Type B pancreatic cell (in vitro differentiated cells): ENCODE measurements at places on chromosomes 2 and 18.

GRCh38 chr2:218404351-218405085 is 4.8 kb downstream of the CTDSP1 start:
- DNase-seq, result no peak

DNA sequence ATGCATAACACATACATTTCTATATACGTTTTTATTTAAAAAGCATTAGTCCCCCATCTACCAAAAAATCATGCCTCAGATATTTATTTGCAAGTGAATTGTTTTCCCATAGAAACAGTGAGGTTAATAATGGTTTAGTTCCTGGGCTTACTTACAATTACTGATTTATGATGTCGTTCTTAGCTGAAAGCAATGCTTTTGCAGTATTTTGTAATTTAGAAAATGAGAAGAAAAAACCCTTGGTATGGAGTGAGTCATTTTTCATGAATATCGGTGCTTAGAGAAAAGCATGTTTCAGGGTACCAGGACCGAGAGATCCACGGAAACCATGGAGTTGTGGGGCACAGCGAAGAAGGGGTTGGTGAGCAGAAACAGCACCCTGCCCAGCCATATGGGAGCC is 12.0 kb upstream of the CDK15 start:
- no peak for DNase-seq

- DNase-seq, result no peak
Observed at GRCh38 chr2:108129636-108130035, 110.1 kb upstream of the SULT1C3 start.

DNA sequence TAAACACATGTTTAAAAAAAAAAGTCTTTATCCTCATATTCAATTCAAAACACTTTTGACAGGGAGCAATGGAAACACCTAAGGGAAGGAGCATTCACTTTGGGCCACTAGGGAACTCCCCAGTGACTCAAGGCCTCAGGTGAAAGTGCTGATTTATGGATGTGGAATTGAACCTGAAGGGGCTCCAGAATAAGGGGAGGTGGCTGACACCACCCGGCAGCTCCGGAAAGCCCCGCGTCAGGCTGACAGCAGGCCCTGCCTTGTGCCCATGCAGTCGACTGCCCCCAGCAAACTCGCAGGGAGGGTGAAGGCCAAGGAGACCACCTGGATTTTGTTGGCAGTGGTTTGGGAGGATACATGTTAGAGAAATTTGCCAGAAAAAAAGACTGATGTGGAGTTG is 275.3 kb upstream of the NCKAP5 start:
- no peak for DNase-seq

- no peak for DNase-seq
Observed at GRCh38 chr2:215324811-215325210, 13.0 kb downstream of the ATIC start.

DNA sequence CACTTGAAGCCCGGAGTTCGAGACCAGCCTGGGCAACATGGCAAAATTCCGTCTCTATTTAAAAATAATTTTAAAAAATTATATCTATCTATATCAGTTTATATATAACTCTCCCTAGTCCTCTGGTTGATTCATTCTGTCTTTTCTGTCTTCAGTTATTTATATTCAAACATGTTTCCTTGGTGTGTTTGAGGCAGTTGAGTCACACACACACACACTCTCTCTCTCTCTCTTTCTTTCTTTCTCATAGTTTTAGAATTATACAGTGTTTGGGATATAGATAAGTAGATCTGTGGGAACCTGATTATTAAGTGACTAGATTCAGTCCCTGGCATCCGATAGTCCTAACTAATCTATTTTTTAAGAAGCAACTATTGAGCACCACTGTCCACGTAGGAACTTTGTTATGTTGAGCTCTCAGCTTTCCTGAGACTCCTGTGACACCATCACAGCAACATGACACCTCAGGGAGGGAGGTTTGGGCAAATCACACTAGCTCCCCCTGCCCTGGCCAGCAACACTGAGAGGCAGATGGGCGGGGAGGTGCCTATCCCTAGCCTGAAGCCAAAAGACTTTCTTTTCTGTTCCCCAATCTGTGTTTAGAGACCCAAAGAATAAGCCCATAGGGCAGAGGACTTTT is 482.7 kb downstream of the DLGAP1 start:
- DNase-seq, result no peak

- no peak for DNase-seq
Observed at GRCh38 chr2:67733517-67733916, 329.3 kb downstream of the C1D start.

DNA sequence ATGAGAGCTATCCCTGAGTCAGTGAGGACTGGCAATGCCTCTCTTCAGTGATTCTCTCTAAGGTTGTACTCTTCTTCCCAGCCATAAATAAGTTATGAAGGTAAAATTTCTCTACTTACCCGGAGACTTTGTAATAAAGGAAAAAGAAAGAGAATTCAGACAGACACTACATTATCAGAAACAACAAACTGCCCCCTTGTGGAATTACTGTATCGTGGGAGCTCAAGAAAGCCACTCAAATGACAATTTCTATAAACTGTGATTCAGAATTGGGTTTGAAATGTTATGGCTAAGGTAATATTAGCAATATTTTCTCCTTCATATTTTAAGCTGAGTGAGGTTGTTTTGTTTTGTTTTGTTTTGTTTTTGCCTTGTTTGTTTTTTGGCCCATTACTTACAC is 155.8 kb upstream of the TANK start:
- DNase-seq, result no peak

- no peak for DNase-seq
Observed at GRCh38 chr2:47038656-47039488, 116.2 kb downstream of the STPG4 start.

DNA sequence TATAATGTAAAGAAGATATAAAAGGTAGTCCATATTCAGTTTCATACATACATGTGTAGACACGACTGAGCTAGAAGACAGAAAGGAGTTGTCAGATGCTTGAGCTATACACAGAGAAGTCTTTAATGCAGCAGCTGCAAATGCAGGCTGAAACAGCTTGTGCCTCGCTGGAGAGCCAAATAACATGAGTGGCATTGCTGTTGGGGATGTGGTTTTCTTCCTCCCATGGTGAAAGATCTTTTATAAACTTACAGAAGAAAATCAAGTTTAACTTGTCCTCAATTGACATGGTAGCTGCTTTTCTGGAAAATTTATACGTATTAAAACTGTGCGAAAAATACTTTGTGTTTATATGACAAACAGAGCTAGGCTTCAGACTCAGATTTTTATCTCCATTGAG is 16.4 kb upstream of the IL1R1 start:
- no peak for DNase-seq

- DNase-seq, result no peak
Observed at GRCh38 chr18:54743605-54743995, 84.7 kb upstream of the RAB27B start.

GRCh38 chr2:3209258-3209657 is 168.4 kb downstream of the EIPR1 start:
- DNase-seq, result no peak

DNA sequence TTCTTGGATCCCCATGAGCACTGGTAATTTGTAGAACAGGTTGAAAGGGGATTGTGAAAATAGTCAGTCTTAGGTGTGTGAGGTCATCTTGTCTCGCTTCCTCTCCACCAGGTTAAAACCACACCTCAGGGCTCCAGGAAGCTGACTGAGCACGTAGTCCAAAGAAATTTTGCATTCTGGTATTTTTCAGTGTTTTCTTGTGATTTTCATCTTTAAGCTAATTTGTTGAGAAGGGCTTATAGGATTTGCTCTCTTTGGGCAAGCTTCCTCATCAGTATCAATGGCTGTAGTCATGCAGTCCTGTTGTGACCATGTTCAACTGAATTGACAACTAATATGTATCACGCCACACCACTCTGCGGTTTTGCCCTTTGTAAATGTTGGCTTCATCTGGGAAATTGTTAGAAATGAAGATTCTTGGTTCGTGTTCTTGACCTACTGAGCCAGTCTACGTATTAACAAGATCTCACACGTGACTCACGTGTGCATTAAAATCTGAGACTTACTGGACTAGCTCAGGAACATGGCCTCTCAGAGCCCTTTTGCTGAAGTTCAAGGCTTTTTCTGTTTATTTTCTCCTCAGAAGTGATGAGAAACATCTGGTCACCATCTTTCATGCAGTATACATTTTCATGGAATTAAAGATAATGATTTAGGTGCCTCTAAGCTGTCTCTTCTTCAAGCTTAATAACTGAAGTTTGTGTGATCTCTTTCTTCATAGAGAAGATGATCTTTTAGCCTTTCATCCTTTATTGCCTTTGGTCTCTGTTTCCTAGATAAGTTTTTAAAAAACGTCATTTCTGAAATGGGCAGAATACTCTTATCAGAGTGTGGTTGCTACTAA is 32.8 kb downstream of the FMNL2 start:
- DNase-seq, result no peak

- DNase-seq, result no peak
Observed at GRCh38 chr2:10257500-10258147, 45.1 kb upstream of the HPCAL1 start.

DNA sequence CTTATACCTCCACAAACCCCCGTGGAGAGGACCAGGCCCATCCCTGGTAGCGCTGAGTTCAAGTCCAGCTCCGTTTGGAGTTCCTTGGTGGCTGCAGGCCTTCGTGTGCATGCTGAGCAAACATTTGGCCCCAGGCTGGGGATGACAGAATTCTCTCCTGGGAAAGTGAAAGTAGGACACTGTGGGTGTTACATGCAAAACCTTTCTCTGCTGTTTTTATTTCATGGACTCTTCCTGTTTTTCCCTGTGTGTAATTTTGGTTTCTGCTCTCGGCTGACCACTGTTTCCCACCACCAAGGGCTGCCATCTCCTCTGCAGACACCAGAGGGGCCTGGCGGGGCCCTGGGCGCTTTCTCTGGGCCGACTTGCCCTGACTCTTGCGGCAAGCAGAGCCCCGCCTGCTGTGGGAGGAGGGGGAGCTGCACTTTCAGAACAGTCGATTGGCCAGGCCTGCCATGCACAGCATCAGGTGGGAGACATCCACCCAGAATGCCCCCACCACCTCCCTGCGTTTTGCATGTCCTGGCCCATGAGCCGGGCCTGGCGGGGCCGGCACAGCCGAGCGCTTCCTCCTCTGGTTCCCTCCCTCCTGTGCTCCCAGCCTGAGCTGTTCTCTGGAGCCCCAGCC is 102.4 kb downstream of the CABLES1 start:
- DNase-seq, result no peak

DNA sequence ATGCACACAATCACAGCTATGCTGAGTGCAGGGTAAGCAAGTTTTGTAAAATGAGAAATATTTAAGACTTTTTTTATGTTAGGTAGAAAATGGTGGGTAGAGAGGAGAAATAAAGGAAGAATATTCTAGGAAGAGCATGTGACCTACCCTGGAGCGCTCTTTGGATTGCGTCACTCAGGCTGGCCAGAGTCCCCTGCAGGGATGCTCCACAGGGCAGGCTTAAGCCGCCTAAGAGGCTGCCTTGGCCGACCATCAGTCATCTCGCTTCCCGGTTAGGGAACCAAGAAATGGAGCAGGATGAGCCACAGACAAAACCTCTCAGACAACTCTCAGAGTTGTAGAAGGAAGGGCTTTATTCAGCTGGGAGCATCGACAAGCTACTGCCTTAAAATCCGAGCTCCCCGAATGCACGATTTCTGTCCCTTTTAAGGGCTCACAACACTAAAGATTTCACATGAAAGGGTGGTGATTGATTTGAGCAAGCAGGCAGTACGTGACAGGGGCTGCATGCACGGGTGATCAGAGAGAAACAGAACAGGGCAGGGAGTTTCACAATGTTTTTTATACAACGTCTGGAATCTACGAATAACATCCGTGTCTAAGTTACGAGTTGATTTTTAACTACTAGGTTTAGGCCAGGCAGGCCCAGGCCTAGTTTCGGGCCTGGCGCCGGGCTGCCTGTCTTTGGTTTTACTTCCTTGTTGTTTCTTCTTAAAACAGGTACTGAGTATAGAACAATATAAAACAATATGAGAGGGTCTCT is 1072.0 kb downstream of the CBLN2 start:
- no peak for DNase-seq

- DNase-seq, result no peak
Observed at GRCh38 chr2:109538546-109538945, 75.2 kb downstream of the SEPTIN10 start.

DNA sequence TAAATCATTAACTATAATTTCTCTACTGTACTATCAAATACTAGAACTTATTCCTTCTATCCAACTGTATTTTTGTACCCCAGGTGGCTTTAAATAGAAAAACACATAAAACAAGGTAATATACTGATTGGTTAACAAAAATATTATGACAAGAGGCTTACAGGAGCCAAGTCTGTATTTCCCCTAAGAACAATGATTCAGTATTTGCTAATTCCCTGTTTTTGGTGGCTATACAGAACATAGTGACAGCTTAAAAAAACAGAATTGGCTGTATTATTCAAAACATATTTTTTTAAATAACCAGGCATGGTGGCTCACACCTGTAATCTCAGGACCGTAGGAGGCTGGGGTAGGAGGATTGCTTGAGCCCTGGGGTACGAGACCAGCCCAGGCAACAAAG is 16.3 kb downstream of the RTN4 start:
- DNase-seq, result no peak

- DNase-seq, result no peak
Observed at GRCh38 chr2:174717273-174717672, 47.0 kb downstream of the CHRNA1 start.

DNA sequence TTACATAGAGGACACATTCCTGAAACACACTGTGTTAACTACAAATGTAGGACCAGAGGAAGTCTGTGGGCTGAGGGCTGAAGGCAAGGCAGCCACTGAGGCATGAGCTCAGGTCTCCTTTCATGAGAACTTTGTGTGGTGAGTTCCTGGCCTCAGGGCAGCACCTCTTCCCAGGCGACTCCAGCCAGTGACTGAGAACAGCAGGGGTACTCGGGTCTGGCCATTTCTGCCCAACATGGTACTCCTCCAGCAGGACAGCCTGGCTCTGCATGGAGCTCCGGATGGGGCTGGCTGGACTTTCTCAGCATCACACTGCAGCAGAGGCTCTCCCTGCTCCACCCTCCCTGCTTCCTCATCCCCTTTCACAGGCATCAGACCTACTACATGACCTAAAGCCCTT is 125.5 kb upstream of the SPATS2L start:
- no peak for DNase-seq

DNA sequence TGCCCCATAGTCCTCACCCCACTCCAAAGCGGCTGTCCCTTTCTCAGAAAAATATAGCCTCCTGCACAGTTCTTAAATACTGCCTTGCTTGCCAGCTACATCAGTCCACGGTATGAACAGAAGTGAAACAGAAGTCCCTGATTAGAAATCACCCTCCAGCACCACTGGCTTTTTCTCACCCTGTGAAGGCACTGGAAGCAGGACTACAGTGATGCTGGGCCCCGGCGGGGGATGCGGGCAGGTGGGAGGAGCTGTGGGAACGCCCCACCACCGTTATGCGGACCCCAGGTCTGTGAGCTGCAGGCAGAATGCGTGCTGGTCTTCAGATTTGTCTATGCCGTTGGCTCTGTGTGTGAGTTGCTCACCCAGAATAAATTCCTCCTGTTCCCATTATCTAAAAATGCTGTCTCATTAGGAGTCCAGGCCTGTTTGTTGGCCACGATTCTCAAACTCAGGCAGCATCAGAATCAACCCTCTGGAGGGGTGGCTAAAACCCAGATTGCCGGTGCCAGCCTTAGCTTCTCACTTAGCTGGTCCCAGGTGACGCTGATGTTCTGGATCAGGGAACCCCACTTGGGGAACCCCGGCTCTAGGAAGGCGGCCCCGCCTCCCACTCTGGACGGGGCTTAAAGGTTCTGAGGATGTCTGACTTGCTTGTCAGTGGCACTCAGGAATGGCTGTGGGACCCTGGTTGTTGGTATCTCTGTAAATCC is 224.8 kb upstream of the PXDN start:
- no peak for DNase-seq
